Activated T-helper 17 cell treated with anti-CD3 and anti-CD28 coated beads, Interleukin-2, amount 50 U/mL, for 72 hours (primary cell): ENCODE measurements at places on chromosomes 2 and 18. TPM values are rescaled to one million over a fixed set of nuclear protein-coding genes. Genes with fewer than 3 reads are reported as not detected.

Gene B3GNT2
- 15.0 TPM for total RNA-seq

Gene C2orf78
- not detected for total RNA-seq

Gene TEKT4
- total RNA-seq = not detected

- ATAC-seq = no peak
These were observed 10.4 kb downstream of the STK17B start for GRCh38 chr2:196160946-196161345.

DNA sequence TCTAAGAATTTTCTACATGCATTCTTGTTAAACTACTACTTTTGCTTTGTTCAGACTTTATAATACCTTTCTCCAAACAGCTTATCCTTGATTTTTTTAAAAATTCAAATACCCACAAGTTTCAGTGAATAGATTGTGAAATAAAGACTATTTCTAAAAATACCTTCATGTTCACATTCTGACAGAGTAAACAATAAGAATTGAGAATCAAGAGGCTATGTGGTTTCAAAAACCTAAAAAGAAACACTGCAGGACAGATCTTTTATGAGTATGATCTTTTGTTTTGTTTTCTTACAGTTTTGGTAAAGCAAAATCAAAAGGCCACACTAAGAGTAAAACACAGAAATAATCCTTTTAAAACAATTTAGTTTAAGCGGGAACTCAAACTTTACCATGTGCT lies 21.2 kb downstream of the ALS2 start:
- no peak for ATAC-seq

GRCh38 chr2:28658369-28658768 lies 93.3 kb upstream of the PPP1CB start:
- ATAC-seq = no peak

GRCh38 chr18:79804130-79804787 lies 6.5 kb downstream of the KCNG2 start:
- ATAC-seq = no peak

GRCh38 chr2:49569176-49569575 lies 414.9 kb upstream of the FSHR start:
- no peak for ATAC-seq

GRCh38 chr18:45719106-45719505 lies 4.9 kb upstream of the SLC14A1 start:
- ATAC-seq = no peak

DNA sequence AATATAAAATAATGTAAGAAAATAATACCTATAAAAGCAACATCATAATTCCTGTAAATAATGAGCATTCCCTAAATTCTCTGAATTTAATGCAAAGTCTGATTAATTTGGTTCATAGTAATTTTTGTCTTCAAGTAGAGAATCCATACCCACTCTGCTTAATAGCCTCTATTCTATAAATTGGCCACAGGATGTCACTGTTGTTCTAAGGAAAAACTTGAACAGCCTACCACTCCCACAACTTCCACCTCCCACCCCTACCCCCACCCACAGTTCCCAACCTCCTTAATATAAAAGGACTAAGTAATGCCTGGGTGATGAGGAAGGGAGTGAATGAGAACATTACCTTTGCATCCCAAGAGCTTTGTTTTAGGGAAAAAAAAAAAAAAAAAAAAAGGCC lies 27.2 kb upstream of the BBS5 start:
- ATAC-seq = no peak

DNA sequence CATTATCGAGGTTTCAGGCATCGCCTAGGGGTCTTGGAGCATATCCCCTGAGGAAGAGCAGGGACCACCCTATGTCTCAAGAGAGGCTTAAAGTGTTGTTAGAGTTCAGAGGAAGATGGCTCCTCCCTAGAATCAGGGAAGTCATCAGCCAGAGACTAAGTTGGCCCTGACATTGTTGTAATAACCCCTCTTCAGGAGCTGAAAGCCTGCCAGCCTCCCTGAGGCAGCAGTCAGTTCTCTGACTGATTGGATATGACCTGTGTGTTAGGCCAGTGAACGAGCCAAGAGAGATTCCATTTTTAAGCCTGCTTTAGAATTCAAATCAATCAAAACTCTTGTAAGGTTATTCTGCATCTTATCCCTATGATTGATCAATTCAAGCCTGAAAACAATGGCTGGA lies 34.9 kb downstream of the ARHGAP28 start:
- no peak for ATAC-seq

- ATAC-seq = no peak
These were observed 4.3 kb upstream of the TRPM8 start for GRCh38 chr2:233912691-233913423.
